D341Med (cell line): ENCODE measurements at places on chromosomes 12 and 14.

DNA sequence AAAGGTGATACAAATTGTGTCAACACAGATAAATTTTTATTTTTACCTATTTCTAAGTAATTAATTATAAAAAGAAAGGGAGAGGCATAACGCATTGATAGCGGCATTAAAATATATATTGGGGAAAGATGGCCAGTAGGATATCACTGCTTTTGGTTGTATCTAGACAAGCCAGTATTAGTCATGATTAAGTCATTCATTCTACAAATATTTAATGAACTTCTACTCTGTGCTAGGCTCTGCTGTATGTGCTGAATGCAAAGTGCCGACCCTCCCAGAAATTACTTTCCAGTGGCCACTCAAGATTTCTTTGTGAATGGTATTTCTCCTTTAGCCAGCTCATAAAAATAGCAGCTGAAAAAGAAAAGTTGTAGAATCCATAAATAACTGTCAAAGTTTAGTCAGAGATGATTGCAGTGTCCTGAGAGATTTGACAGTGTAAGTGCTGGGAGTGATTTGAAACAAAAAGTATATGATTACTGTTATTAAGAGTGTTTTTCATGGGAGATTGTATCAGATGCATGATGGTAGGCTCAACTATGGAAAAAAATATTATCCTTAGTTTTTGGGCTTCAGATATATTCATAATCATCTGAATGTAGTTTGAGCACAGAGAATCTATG, 133.2 kb downstream of the MGAT4C start:
- DNase-seq, result no peak

DNA sequence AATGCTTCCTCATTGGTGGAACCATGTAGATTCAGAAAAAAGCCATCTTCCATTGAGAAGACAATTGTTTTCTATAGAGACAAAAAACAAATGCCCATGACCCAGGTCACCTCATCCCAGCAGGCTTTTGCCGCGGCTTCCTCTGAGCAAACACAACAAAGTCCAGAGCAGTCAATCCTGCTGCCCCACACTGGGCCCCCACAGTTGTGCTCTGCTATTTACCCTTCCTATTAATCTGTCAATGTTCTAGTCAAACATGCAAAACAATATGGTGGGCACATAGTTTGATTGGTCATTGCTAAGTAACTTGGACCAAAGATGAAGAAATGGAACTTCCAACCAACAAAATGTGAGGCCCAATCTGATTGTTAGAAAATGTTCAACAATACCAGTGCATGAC, 20.7 kb downstream of the C12orf42 start:
- no peak for DNase-seq

- DNase-seq, result no peak
These were observed 20.8 kb downstream of the VRK1 start for GRCh38 chr14:96817750-96818666.

DNA sequence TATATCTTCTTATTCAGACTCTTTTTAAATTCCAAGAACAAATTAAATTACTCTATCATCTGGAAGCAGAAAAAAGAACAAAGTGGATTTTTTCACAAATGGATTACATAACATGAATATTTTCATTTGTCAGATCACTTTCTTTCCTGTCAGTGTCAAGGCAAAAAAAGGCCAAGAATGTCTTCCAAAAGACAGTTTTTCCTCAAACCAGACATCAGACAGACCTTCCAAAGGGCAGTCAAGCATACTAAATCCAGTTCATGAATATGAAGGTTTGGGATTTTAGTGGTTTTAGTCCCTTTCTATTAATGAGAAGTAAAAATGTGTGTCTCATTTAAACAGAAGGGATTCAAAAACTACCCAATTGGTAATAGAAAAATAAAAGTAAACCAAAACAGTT, 336.0 kb downstream of the CEP128 start:
- DNase-seq, result no peak

DNA sequence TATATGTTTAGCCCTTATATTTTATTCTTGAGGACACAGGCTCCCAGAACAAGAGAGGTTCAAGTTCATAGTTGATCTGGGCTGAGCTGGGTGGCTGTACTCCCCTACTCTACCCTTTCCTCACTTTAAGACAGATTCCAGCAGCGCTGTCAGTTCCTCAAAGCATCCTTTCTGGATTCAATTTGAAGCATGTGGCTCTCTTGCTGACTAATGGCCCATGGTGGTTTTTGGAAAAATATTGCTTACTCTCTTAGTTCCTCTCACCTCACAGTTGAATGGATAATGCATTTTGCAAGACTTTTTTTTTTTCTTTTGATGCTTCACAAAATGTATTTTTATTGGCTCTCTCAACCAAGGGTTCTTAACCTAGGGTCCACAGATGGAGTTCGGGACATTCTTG, 4.1 kb downstream of the PELI2 start:
- DNase-seq, result no peak

GRCh38 chr12:107530701-107531100, 154.9 kb upstream of the PWP1 start:
- DNase-seq, result no peak

DNA sequence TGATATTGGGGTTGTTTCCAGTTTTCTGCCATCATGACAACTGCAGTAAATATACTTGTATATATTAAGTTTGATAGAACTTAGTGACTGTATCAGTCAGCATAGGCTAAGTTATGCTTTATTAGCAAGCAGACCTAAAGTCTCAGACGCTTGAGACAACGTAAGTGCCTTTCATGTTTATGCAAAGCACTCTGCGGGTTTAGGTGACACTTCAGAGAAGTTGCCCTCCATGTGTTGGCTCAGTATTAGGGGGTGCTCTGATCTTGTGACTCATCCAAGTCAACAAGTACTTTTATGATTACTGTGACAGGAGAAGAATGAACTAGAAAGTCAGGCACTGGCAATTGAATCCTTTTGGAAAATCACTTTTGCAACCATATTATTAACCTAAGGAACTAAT, 13.3 kb upstream of the OTOGL start:
- DNase-seq, result no peak

DNA sequence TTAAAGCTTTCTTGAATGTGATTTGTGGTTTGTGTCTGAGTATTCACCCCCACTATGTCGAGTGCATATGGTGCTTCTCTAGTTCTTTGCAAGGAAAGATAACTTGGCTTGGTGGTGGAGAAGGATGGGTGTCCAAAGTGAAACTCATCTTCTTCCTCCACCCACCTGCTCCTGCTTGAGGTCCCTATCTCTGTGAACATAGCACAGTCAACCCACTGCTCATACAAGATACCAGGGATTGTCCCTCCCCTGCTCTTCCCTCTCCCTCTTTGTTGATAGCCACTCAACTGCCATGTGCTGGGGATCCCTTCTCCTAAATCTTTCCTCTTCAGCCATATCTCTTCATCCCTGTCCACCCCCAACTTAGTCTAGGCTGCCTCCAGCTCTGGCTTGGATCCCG, 176.5 kb downstream of the ASCL4 start:
- DNase-seq, result no peak

GRCh38 chr12:123805173-123805572, 43.1 kb downstream of the DNAH10 start:
- DNase-seq, result no peak

DNA sequence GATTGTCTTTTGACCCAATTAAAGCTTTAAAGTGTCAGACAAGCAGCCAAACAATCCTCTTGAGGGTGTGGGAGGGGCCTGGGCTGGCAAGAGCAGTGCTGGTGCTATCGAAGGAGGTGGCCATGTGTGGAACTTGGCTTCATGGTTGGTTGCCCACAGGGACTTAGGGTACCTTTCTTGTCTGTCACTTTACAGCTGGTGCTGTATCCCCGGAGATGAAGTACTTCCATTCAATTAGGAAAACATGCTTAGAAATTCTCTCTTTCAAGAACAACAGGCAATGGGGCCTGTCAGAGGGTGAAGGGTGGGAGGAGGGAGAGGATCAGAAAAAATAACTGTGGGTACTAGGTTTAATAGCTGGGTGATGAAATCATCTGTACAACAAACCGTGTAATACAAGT, 86.5 kb downstream of the DAAM1 start:
- DNase-seq, result peak; percentile 73

GRCh38 chr12:92938018-92938417, 8.9 kb upstream of the EEA1 start:
- DNase-seq, result no peak

DNA sequence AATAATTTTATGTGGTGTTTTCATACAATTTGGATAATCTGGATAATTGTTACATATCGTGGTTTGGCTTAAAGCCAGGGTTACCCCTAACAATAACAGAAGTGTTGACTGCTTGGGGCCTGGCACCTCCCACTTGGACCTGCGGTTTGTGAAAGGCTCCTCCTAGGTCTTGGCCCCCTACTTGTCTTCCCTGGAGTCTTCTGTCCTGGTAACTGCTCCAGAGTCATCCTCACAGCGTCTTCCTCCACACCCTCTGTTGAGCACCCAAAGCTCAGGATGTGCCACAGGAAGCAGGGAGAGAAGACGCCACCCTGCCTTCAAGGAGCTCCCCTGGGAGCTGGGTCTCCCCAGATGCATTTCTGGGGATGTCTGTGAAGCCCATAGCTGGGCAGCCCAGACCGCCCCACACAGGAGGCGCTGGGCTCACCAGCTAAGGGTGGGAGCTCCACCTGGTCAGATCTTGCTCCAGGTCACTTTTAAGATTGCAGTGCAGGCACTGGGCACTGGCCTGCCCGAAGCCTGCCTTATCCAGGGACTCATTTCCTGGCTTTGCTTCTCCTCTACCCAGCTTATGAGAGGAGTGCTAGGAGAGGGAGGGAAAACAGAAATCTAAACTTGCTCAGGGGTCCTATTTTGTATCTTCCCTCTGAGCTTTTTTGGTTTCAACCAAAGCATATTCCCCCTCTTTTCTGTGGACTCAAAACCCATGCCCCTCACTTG, 98.2 kb downstream of the ZFP36L1 start:
- no peak for DNase-seq
